ENCODE measurements at places on chromosomes 7 and 10.
A peak's percentile ranks its signal among the peaks of the same experiment; 100 is the strongest.

DNA sequence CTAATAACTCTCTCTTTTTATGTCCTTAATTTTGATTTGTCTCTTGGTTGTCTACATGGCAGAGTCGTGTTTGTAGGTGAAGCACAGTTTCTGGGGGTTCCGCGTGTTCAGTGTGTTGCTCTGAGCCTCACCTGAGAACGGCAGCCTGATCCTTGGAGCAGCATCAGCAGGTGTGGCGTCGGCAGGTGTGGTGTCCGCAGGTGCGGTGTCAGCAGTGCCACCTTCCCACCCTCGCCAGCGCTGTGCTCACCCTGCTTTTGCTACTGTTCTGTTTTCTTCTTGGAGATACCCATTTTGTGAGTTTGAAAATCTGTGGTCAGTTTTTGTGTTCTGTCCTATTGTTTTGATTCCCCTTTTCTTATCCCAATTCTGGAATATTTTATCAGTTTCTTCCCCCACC lies 406.6 kb downstream of the GLRX3 start:
- DNase-seq = no peak

- DNase-seq = no peak
Measured at GRCh38 chr7:69799048-69799697, 200.9 kb downstream of the AUTS2 start.

DNA sequence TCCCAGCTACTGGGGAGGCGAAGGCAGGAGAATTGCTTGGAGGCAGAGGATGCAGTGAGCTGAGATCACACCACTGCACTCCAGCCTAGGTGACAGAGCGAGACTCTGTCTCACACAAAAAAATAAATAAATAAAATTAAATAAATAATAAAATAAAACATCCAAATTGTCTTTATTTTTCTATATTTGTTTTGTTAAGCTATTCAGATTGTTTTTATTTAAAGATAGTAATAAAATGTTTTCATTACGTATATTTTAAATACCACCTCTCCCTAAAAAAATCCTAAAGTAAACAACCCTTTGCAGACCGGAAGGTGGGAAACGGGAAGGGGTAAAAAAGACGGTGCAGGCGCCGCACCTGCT lies 70.7 kb upstream of the TNRC18 start:
- no peak for DNase-seq

- peak; percentile 62 for DNase-seq
Measured at GRCh38 chr7:131106681-131107336, 220.9 kb upstream of the MKLN1 start.

DNA sequence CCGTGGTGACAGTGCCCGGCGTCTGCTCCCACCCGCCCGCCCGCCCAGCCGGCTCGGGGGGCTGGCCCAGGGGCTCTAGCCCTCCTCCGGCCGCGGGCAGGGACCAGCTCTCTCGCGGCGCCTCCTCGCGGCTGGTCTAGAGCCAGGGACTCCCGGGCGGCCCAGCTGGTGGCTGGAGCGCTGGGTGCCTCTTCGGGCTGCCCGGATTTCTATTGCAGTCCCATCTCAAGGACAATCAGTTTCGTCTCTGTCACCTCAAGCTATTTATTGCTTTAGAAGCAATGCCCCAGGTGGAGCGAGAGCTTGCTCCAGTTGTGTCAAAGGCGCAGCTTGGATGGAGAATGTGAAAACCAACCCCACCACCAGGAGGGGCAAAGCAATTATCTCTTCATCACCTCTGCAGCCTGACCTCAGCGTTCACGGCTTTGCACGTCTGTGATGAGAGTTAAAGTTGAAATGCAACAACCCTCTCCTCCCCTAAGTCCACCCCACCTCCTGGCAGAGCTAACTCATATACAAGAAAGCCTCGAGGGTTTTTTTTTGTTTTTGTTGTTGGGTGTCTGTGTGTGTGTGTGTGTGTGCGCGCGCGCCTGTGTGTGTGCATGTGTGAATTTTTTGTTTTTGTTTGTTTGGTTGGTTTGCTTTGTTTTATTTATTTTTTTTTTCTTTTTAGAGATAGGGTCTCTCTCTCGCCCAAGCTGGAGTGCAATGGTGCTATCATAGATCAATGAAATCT lies at the start of gene ITGA8:
Gene ITGA8 (minus strand): TSS at position 24 of the 736 bp plus-strand sequence. CDS start 151 bp downstream, outside the sequence.
- no peak for DNase-seq

DNA sequence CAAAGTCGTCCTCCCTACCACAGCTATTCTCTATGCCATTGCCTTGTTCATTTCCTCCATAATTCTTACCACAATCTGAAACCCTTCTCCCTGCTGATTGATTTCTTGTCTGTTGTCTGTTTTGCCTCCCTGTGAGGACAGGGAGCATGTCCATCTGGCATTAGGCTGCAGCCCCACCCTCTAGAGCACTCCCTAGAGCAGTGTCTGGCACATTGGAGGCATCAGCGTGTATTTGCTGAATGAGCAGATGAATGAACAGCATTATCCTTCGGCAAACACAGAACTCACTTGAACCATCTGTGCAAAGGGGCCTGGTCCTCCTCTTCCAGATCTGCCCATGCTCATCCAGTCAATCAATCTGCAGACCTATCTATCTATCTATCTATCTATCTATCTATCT lies 5.1 kb upstream of the DMBT1 start:
- no peak for DNase-seq

DNA sequence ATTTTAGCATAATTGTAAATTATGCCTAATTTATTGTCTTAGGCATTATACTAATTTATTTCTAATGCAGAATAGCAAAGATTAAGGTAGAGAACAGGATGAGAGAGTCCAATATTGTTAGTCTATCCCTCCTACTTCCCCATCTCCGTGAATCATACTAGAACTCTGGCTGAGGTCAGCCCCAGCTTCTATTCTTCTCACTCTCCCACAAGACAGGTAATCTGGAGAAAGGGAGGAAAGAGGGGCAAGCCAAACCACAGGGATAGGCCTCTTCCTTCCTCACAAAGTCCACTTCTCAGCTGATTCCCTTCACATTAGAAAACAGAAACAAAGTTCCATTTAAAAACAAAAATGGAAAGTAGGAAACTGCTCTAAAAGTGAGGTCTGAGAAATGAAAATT lies 117.5 kb upstream of the LAMB4 start:
- no peak for DNase-seq
